ENCODE measurements at places on chromosomes 16 and 17. TPM values are rescaled to one million over a fixed set of nuclear protein-coding genes. Genes with fewer than 3 reads are reported as not detected.

ZNF385C gene
- polyA plus RNA-seq: 0.11 TPM

KIF2B gene
- polyA plus RNA-seq: not detected

CDRT15 gene
- not detected for polyA plus RNA-seq

RASD1 gene
- polyA plus RNA-seq: 56.7 TPM

KRT12 gene
- not detected for polyA plus RNA-seq

MYO15B gene
- 157 TPM for polyA plus RNA-seq

GRCh38 chr17:17175917-17176316 is 30.2 kb downstream of the PLD6 start:
- no peaks in the 10 kb centered on the region for H3K4me1 ChIP-seq
- no peak overlapping the region for H3K27ac ChIP-seq
- H3K4me3 ChIP-seq: no peak overlapping the region
- H3K36me3 ChIP-seq: peaks cover 96% of the 10 kb centered on the region
- no peaks in the 10 kb centered on the region for H3K27me3 ChIP-seq
- no peak for DNase-seq

- H3K4me1 ChIP-seq: no peaks in the 10 kb centered on the region
- no peaks in the 10 kb centered on the region for H3K36me3 ChIP-seq
- no peak overlapping the region for H3K4me3 ChIP-seq
- no peak for DNase-seq
- no peaks in the 10 kb centered on the region for H3K27me3 ChIP-seq
Measured at GRCh38 chr17:8706431-8706830, 38.2 kb downstream of the CCDC42 start.

GRCh38 chr16:58515125-58515870 is at the start of gene SETD6:
Gene SETD6, plus strand, starts transcription at chr16:58515517. Its CDS starts 21 bp downstream, at chr16:58515538.
- peak; percentile 92 for DNase-seq
- no peaks in the 10 kb centered on the region for H3K27me3 ChIP-seq
- peaks cover 50% of the 10 kb centered on the region for H3K36me3 ChIP-seq
- peaks cover 11% of the 10 kb centered on the region for H3K4me1 ChIP-seq

DNA sequence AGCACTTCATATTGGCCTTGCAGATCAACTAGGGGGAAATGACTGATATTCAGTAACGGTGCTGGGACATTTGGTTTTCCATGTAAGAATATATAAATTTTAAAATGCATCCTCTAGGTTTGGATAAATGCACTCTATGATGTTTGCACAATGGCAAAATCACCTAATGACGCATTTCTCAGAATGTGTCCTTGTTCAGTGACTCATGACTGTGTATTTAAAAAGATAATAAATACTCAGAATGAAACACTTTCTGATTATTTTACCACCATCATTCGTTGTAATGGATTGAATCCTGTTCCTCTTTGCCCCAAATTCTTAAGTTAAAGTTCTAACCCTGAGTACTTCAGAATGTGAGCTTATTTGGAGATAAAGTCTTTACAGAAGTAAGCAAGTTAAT is 17.2 kb upstream of the ADGRG1 start:
- H3K4me3 ChIP-seq: no peak overlapping the region
- peaks cover 3% of the 10 kb centered on the region for H3K4me1 ChIP-seq
- no peaks in the 10 kb centered on the region for H3K36me3 ChIP-seq
- H3K27ac ChIP-seq: peak overlapping the region; percentile 42
- peak; percentile 18 for DNase-seq

- no peaks in the 10 kb centered on the region for H3K27me3 ChIP-seq
- H3K4me1 ChIP-seq: no peaks in the 10 kb centered on the region
- no peak overlapping the region for H3K27ac ChIP-seq
- H3K36me3 ChIP-seq: no peaks in the 10 kb centered on the region
Measured at GRCh38 chr17:41676058-41676419, 12.6 kb upstream of the EIF1 start.

All from adrenal gland (tissue), 19 donors.